Nucleus accumbens (tissue), 56 donors: ENCODE measurements at places on chromosomes 11 and 22.

GRCh38 chr22:33393432-33393831, 335.3 kb upstream of the SYN3 start:
- no peak for DNase-seq

DNA sequence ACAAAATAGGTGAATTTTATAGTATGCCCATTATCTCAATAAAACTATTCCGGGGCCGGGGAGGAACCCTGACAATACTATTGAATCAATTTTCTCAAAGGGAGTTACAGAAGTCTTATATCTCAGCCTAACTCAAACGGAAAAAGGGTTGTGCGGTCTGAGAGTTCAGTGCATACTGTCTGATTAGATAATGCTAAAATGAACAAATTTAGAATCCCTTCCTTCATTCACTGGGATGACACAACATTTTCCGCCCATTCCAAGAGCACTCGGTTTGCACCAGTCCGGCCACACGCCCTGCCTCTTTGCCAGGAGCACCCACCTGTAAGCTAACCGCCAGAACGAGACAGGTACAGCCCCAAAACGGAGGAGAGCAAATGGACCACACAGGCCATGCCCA, 50.0 kb upstream of the NFRKB start:
- no peak for DNase-seq

- DNase-seq = no peak
Measured at GRCh38 chr11:11157185-11157584, 195.9 kb downstream of the CSNK2A3 start.

DNA sequence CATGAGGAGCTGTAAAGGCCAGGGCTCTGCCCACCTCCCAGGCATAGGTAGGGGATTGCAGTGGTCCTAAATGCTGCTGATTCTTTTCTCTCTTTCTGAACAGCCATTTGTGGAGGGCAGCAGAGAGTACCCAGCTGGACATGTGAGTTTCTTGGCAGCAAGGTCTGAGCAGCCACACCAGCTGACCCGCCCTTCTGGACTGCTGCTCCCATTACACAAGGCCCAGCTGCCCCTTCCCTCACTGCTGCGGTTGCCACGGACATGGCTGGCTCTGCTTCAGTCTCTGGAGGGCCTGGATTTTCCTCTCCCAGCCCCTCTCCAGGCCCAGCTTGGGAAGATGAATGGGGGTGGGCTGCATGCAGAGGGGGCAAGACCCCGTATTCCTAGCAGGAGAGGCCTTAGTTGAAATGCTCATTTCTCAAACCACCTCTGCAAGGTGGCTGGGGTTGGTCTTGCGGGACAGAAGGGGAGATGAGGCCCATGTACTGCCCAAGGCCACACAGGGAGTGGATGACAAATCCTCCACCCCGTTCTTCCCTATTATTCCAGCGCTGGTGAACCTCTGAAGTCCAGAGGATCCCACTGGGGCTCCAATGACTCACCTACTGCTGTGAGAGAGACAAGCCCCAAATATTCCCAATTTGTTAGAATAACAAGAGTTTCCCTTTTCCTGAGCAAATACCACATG, 4.6 kb downstream of the LGALS12 start:
- peak; percentile 77 for DNase-seq

DNA sequence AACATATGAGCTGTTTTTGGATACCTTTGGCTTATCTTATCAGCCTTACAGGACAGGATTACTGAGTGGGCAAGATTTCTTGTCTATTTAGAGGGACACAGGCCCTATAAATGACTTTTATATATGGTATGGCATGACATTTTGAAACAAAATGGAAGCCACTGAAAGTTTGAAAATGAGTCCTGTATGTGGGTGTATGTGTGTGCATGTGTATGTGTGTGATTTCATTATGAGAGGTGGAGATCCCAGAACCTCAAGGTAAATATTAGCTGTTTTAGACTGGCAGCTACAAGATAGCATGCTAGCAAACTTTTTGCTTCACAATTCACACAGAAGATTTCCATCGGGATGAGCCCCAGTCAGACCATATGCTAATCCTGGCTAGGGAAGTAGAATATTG, 970.5 kb upstream of the CCDC90B start:
- no peak for DNase-seq

DNA sequence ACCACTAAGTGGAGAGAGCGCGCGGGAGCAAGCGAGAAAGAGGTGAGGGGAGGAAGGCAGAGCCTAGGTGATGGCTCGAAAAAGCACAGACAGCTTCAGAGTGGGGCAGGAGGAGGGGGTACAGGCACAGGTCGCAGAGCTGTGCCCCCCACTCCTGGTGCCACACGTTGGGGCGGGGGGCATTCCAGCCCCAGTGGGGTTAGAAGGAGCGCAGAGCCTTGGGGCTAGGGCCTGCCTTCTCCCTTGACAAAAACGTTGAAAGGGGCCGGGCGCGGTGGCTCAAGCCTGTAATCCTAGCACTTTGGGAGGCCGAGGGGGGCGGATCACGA, 41.6 kb upstream of the ISX start:
- no peak for DNase-seq

- no peak for DNase-seq
Measured at GRCh38 chr22:19429950-19430889, 1.3 kb downstream of the HIRA start.

DNA sequence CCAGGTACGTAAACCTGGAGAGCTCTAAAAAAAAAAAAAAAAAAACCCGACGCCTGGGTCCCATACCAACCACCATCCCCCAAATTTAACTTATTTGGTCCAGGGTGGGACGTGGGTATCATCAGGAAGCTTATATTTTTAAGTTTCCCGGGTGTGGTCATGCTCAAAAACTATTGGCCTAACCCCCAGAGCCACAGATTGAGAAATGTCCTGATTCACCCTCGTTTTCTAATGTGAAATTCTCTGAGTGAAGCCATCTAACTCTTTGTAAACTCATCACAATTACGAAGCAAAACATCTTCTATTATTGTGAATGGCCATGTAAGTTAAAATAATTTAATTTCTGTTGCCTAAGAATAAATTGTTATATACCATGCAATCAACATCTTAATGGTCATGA, 29.6 kb downstream of the PAK1 start:
- no peak for DNase-seq

GRCh38 chr22:43467216-43467940, 55.6 kb downstream of the MPPED1 start:
- no peak for DNase-seq

DNA sequence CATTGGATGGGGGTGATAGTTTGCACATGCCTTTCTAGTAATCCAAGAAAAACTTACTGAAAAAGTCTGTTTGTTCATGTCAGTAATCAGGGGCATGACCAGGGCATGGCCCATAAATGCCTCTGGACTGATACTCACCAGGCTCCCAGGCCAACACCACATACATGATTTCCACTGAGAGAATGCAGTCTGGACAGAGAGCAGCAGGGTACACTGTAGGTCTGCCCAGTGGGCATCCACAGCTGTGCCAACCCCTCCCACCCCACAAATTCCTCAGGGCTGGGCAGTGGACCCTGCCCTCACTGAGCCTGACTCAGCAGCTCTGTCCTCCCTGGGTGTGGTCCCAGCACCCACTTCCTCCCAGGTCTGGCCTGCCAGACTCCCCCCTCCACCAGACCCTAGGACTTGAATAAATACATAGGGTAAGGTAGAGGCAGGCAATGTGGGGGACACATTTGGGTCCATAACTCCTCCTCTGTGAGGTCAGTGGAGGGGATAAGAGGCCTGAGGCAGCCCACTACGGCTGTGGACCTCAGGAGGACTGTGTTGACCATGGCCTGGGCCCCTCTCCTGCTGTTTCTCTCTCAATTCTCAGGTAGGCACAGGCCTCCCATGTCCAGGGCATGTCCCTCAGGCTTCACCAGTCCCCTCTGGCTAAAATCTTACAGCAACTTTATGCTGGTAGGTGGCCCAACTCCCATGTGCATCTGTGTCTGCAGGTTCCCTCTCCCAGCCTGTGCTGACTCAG, 92.2 kb upstream of the TOP3B start:
- no peak for DNase-seq

- DNase-seq = no peak
Measured at GRCh38 chr11:128146926-128147605, 440.3 kb downstream of the ETS1 start.

GRCh38 chr11:1390569-1391164, 933 bp downstream of the BRSK2 start:
- DNase-seq = no peak

- DNase-seq = no peak
Measured at GRCh38 chr22:29994027-29994715, 86.1 kb upstream of the HORMAD2 start.

DNA sequence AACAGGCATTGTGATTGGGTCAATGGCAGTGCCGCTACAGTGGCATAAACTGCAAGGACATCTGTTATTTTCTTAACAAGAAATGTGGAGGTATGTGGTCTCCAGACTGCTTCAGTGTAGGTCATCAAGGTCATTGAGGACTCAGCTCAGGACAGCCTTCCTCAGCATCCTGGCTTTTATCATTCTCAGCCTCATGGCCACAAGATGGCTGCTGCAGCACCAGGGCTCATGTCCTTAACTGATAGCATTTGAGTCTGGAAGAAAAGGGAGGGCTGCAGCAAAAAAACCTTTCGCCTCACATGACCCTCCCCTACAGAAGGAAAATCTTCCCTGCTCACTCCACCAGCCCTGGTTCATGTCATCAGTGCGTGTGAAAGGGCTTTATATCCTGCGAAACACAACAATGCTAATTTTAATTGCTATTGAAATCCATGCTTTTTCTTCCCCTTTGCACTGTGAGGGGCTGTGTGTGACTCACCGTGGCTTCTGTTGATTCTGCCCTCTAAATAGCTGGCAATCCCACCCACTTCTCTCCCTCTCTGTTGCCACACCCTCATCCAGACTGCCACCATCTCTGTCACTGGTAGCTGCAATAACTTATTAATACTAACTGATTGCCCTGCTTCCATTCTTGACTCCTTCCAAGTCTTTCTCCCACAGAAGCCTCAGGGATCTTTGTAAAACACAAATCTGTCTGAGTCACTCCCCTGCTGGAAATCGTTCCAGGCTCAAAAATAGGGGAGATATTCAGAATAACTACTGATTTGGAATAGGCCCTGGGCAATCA, 43.8 kb downstream of the CHRDL2 start:
- no peak for DNase-seq

GRCh38 chr11:14261066-14261465, 97.9 kb downstream of the RRAS2 start:
- no peak for DNase-seq

DNA sequence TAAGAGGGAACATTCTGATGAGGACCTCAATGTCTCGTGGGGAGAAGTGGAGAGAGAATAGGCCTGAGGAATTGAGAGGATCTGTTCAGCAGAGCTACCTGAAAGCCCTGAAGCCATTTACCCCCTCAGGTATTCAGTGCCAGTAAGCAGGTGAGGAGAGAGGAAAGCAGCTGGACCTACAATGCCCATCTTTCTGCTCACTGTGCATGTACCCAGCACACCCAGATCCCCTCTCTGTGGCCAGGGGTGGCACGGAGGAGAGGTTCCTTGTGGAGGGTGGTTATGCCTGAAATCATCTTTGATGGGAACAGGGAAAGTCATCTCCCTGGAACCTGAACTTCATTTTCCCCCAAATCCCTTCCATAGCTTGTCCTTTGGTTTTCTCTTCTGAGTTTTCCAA, 277.8 kb upstream of the B3GAT1 start:
- no peak for DNase-seq

DNA sequence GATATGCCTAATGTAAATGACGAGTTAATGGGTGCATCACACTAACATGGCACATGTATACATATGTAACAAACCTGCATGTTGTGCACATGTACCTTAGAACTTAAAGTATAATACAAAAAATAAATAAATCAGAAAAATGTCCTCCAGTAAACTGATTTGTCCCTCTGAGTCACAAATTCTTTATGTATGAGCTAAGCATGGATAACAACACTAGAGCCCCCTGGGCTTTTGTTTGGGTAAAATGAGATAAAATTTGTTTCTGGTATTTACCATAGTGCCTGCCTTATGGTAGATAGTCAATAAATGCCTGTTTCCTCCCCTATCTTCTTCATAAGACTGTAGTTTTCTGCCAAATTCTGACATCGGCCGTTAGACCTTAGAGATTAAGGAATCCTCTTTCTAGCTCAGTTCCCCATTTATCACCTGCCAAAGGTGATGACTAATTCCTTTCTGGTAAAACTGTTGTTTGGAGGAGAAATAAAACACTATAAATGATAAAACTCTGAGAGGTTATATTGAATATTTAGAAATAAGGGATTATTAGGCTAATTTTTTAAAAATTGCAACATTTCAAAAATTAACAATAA, 43.6 kb upstream of the LUZP2 start:
- no peak for DNase-seq

- DNase-seq = no peak
Measured at GRCh38 chr11:130599073-130599654, 150.7 kb downstream of the ADAMTS15 start.

DNA sequence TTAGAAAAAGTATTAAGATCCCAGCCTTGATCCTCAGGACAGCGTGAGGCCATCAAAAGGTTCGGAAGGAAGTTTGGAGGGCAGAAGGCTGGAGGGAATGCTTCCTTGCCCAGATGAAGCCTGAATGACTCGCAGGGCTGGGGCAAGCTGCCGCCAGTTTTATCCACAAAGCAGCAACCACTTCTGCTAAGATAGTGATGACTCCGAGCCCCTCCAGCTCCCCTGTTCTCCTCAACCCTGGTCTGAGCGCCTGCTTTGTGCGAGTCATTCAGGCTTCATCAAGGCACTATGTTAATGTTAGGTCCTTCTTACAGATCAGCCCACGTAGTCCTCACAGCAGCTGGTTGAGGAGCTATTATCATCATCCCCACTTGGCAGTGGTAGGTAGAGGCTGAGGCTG, 158.8 kb downstream of the COMMD9 start:
- no peak for DNase-seq

- DNase-seq = no peak
Measured at GRCh38 chr11:17298302-17298701, 21.8 kb downstream of the NUCB2 start.

- DNase-seq = no peak
Measured at GRCh38 chr11:117794135-117794534, 2.9 kb downstream of the DSCAML1 start.

DNA sequence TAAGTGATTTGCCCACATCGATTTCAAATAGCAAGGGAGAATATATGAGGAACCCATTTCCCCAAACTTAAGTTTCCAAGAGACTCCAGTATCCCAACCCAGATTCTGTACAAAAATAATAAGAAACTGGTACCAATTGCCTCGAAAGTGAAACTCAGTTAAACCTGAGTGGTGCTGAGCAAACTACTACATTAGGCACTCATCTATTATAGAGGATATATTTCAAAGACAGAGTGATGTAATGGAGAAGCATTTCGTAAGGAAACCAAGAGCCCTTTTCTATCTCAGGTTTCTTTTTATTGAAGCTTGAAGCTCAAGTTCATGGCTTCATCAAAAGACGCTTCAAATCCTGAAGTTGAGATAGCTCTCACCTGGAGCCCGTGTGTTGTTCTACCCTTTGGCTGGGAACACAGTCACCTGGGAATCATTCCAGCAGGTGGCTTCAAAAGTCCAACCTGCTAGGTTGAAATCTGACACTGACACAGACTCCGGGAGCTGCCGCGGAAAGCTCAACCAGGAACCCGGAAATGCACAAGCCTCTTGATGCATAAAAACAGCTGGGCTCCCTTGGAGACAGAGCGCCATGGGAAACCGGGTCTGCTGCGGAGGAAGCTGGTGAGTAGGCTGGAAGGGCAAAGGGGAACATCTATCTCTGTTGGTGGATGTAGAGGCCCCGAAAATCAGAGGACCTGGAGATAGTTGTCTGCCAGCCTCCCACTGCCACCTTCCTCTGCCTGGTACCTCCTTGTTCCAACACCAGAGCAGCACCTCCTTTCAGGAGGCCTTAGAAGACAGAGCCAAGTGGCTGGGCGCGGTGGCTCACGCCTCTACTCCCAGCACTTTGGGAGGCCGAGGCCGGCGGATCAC, at the start of gene C11orf52:
Gene C11orf52 (plus strand): TSS at position 524 of the 867 bp plus-strand sequence. CDS start 60 bp downstream, at position 584.
- no peak for DNase-seq

GRCh38 chr11:9017773-9018172, 14.0 kb upstream of the NRIP3 start:
- no peak for DNase-seq
